ENCODE measurements at places on chromosomes 2 and 18. TPM values are rescaled to one million over a fixed set of nuclear protein-coding genes. Genes with fewer than 3 reads are reported as not detected.

The MAPK4 gene
- total RNA-seq, result not detected

The AKAIN1 gene
- not detected for total RNA-seq

The NYAP2 gene
- total RNA-seq, result not detected

The RFTN2 gene
- total RNA-seq, result 23.0 TPM

Measured in pericardium fibroblast (primary cell).